ENCODE measurements at places on chromosomes 13 and 19. TPM values are rescaled to one million over a fixed set of nuclear protein-coding genes. Genes with fewer than 3 reads are reported as not detected.

- H3K4me1 ChIP-seq: no peaks in the 10 kb centered on the region
- H3K36me3 ChIP-seq: no peaks in the 10 kb centered on the region
- no peak overlapping the region for H3K4me3 ChIP-seq
- no peak for DNase-seq
These were observed 152.8 kb downstream of the SOX1 start for GRCh38 chr13:112219740-112220139.

- peaks cover 21% of the 10 kb centered on the region for H3K4me1 ChIP-seq
- H3K27me3 ChIP-seq: no peaks in the 10 kb centered on the region
- DNase-seq: no peak
- no peak overlapping the region for H3K4me3 ChIP-seq
These were observed 1.1 kb downstream of the TSSK6 start for GRCh38 chr19:19514215-19514657.

GRCh38 chr19:43589678-43590077 is 6.3 kb downstream of the IRGQ start:
- H3K27me3 ChIP-seq: no peaks in the 10 kb centered on the region
- no peak overlapping the region for H3K27ac ChIP-seq
- H3K4me1 ChIP-seq: peaks cover 17% of the 10 kb centered on the region
- H3K4me3 ChIP-seq: no peak overlapping the region
- H3K36me3 ChIP-seq: no peaks in the 10 kb centered on the region
- no peak for DNase-seq

GRCh38 chr19:46924874-46925547 is 64.2 kb downstream of the ARHGAP35 start:
- H3K36me3 ChIP-seq: peaks cover 8% of the 10 kb centered on the region
- H3K27me3 ChIP-seq: no peaks in the 10 kb centered on the region
- H3K4me3 ChIP-seq: no peak overlapping the region
- DNase-seq: no peak

Gene ZNF837
- total RNA-seq: 1.8 TPM

DNA sequence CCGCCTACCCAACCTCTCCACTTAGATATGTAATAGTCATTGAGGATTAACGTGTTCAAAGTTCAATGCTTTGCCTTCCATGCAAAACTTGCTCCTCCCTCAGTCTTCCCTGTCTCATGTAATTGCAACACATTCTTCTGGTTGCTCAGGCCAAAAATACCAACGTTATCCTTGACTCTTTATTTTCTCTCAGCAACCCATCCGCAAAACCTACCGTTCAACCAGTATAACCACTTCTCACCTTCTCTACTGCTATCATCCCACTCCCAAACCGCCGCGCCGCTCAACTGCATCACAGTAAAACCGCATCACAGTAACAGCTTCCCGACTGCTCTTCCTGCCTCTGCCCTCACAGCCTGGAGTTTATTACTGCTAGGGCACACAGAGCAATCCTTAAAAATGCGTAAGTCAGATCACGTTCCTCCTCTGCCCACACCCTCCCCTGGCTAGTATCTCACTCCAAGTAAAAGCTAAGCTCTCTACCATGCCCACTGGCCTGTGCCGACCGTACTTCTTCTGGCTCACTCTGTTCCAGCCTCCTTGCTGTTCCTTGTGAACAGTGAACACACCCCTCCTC is 8.2 kb downstream of the MTIF3 start:
- peak; percentile 55 for DNase-seq

Gene SMIM17
- not detected for total RNA-seq

GRCh38 chr19:53254411-53255341 is at the start of gene ZNF677:
TSS of gene ZNF677 (minus strand) at chr19:53254873. CDS start at chr19:53251550, 3,323 bp downstream.
- no peak within 1 kb of the TSS for H3K27ac ChIP-seq
- peaks cover 4% of the 10 kb centered on the region for H3K4me1 ChIP-seq
- H3K36me3 ChIP-seq: no peaks in the 10 kb centered on the region
- peak; percentile 82 for DNase-seq
- H3K4me3 ChIP-seq: peak within 1 kb of the TSS; percentile 88

Gene ARMC6
- 57.6 TPM for total RNA-seq

Gene CALR3
- not detected for total RNA-seq

- H3K27me3 ChIP-seq: no peaks in the 10 kb centered on the region
- no peak for DNase-seq
- no peak overlapping the region for H3K27ac ChIP-seq
- no peaks in the 10 kb centered on the region for H3K36me3 ChIP-seq
- no peak overlapping the region for H3K4me3 ChIP-seq
These were observed 28.9 kb upstream of the CACTIN start for GRCh38 chr19:3655402-3656072.

GRCh38 chr19:51002542-51003311 is 1.3 kb upstream of the KLK8 start:
- H3K27ac ChIP-seq: no peak overlapping the region
- peaks cover 4% of the 10 kb centered on the region for H3K27me3 ChIP-seq
- H3K4me1 ChIP-seq: no peaks in the 10 kb centered on the region
- no peaks in the 10 kb centered on the region for H3K36me3 ChIP-seq
- peak; percentile 2 for DNase-seq

GRCh38 chr13:94454906-94455305 is 24.6 kb downstream of the DCT start:
- no peaks in the 10 kb centered on the region for H3K36me3 ChIP-seq
- H3K27me3 ChIP-seq: no peaks in the 10 kb centered on the region
- H3K4me1 ChIP-seq: no peaks in the 10 kb centered on the region
- DNase-seq: no peak
- no peak overlapping the region for H3K4me3 ChIP-seq
- H3K27ac ChIP-seq: no peak overlapping the region

DNA sequence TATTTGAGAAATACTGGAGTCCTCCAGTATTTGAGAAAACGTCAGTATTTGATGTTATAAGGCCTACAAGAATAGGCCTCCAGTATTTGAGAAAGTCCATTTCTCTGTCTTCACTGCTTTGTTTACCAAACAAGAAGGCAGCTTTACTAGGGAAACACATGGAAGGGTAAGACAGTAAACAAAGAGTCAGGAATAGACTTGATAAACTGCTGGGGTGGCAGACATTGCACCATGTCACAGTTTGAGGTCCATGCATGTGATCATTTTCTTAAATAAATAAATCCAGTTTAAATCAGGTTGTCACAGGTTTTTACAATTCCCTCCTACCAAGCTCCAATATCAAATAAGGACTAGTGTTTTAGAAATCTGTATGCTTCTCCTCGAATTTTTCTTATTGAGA is 1431.0 kb upstream of the SPRY2 start:
- H3K4me1 ChIP-seq: no peaks in the 10 kb centered on the region
- H3K36me3 ChIP-seq: no peaks in the 10 kb centered on the region
- H3K4me3 ChIP-seq: no peak overlapping the region

Gene MEF2B
- 1.5 TPM for total RNA-seq

- H3K27me3 ChIP-seq: no peaks in the 10 kb centered on the region
- peak overlapping the region; percentile 73 for H3K27ac ChIP-seq
- H3K4me1 ChIP-seq: peaks cover 51% of the 10 kb centered on the region
- DNase-seq: no peak
- H3K36me3 ChIP-seq: peaks cover 7% of the 10 kb centered on the region
These were observed 1.2 kb downstream of the S1PR4 start for GRCh38 chr19:3179739-3180293.

GRCh38 chr19:56348289-56348877 is 33.7 kb upstream of the ZSCAN5A start:
- H3K27me3 ChIP-seq: no peaks in the 10 kb centered on the region
- H3K4me3 ChIP-seq: no peak overlapping the region
- H3K36me3 ChIP-seq: no peaks in the 10 kb centered on the region
- H3K4me1 ChIP-seq: no peaks in the 10 kb centered on the region

- DNase-seq: no peak
- no peak overlapping the region for H3K4me3 ChIP-seq
- peaks cover 4% of the 10 kb centered on the region for H3K4me1 ChIP-seq
- H3K27me3 ChIP-seq: no peaks in the 10 kb centered on the region
- no peaks in the 10 kb centered on the region for H3K36me3 ChIP-seq
These were observed 15.5 kb downstream of the ATP8B3 start for GRCh38 chr19:1796395-1797142.

Gene LENG9
- total RNA-seq: 4.4 TPM

GRCh38 chr19:19304186-19304965 is 15.9 kb downstream of the SUGP1 start:
- H3K4me1 ChIP-seq: no peaks in the 10 kb centered on the region
- no peaks in the 10 kb centered on the region for H3K27me3 ChIP-seq
- H3K36me3 ChIP-seq: peaks cover 38% of the 10 kb centered on the region
- no peak overlapping the region for H3K27ac ChIP-seq

- peaks cover 6% of the 10 kb centered on the region for H3K27me3 ChIP-seq
- H3K4me1 ChIP-seq: peaks cover 5% of the 10 kb centered on the region
- no peaks in the 10 kb centered on the region for H3K36me3 ChIP-seq
These were observed 41.8 kb downstream of the EFNB2 start for GRCh38 chr13:106493533-106494220.

DNA sequence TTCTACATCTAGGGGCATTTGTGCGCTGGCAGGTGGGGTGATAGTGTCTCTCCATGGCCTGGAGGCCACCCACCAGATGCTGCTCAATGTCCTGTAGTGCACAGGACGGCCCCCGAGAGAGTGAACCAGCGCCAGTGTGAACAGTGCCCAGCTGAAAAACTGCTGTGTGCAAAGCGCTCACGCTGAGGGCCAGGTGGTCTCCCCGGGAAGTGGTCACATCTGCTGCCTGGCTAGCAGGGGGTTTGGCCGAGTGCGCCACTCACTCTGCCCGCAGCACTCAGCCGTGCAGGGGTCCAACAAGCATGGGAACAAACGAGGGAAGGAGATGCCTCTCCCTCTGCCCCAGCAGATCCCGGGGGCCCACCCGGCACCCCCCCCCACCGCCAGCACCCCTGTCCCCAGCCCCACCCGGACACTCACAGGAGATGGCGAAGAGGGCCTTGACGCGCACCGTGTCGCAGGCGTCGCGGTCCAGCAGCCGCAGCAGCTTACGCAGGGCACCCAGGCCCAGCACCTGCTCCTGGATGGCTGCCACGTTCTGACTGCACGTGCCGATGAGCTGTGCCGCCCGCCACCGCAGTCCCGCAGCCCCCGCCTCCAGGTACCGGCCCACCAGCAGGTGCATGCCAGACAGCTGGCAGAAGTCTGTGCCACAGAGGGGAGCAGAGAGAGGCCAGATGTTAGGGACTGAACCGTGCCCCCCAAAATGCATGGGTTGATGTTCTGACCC is 5.8 kb downstream of the HSPBP1 start:
- H3K27ac ChIP-seq: no peak overlapping the region
- H3K4me1 ChIP-seq: peaks cover 9% of the 10 kb centered on the region
- no peak overlapping the region for H3K4me3 ChIP-seq
- no peaks in the 10 kb centered on the region for H3K27me3 ChIP-seq

Gene DACH1
- total RNA-seq: not detected

Gene PCSK4
- total RNA-seq: 1.3 TPM

DNA sequence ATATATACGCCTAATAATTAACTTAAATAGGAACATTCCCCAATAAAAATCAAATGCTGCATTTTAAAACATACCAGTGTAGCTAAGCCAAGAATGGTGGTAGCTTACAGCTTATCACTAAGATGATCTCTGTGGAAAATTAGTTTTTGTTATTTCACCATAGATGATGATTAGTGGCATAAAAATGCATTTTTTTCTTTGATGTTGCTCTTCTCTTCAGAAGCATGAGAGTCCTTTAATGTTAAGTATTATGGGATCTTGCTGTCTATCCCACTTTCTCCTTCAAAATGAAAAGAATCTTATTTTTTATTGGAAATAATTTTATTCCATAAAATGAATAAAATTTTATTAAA is 731.0 kb downstream of the SLITRK1 start:
- DNase-seq: no peak
- H3K27me3 ChIP-seq: no peaks in the 10 kb centered on the region
- no peak overlapping the region for H3K4me3 ChIP-seq
- no peaks in the 10 kb centered on the region for H3K36me3 ChIP-seq
- H3K4me1 ChIP-seq: no peaks in the 10 kb centered on the region
- H3K27ac ChIP-seq: no peak overlapping the region

All from CD8-positive, alpha-beta memory T cell (primary cell).